Fibroblast of skin of right biceps (primary cell): ENCODE measurements at places on chromosomes 16 and 17.

DNA sequence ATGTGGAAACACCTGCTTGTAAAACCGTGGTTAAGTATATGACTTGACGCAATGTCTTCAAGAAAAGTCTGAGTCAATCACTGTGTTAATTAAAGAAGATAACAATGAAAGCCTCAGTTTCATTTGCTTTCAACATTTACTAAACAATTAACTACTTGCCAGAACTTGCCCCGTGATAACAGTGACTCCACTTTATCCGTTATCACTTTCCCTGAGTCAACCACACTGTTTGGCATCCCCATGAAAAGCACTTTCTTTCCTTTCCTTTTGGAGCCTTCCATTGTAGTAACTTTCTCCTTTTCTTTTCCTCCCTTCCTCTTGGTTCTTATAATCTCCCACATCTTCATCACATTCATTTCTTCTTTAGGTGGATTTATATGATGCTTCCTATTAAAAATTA lies 435.1 kb upstream of the GOT2 start:
- no peak for DNase-seq

GRCh38 chr17:80611816-80612215 lies 67.2 kb downstream of the RPTOR start:
- DNase-seq: no peak

DNA sequence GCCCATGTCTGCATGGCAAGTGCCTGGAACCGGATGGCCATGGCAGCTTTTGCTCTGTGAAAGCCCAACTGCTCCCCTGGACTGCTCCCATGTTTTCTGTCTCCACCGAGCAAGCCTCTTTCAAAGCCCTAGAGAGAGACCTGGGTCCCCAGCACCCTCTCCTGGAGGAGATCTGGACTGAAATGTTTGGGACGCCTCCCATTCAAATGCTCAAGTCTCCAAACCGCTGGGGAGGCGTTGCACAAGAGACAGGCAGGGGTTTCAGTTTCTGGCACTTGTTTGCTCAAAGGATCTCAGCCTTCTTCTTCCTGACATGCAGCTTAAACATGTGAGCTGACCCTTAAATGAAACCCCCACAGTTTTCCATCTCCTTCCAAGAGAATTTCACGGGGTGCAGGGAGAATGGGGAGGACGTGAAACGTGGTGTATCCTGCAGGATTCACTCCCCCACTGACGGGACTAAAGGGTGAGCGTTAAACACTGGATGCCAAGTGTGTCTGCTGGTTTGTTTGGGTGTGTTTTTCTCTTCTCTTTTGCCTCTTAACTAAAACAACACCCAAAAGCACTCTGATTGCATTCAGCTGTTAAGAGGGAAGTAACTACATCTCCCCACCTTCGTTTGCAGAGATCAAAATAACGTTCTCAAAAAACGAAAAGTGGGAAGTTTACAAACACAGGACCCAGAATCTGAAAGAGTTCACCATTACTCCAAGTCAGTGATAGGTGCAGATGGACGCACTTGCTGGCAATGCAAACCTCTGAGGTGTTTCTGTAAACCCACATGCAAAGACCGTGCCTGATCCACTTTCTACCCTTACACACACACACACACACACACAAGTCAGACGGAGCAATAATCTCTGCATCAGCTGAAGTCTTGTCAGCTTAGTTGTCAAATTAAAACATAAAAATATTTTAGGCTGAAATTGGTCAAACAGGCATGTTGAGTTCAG lies 256.9 kb downstream of the C16orf95 start:
- peak; percentile 68 for DNase-seq

DNA sequence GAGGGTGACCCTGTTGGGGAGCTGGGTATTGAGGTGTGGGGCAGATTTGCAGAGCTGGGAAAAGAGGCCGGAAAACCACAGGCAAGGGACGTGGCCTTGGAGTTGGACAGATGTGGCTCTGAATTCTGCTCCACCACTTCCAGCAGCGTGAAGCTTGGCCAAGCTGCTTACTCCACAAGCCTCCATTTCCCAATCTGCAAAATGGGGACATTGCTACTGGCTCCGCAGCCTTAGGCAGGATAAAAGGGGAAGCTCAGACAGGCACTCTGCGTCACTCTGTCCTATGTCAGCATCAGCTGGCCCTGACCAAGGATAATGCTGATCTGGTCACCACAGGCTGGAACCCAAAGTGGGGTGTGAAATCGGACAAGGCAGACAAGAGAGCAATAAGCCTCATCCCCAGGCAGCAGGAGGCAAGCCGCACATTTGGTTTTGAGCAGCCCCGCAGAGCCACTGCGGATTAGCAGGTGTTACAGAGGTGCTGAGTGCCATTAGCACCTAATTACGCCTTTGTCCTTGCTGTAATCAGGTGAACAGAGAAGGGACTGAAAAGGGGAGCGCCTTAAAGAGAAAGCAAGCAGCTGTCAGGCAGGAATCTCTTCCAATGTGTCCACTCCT lies 54.8 kb downstream of the SDK2 start:
- no peak for DNase-seq

GRCh38 chr16:78479723-78480122 lies 380.3 kb downstream of the WWOX start:
- DNase-seq: no peak

DNA sequence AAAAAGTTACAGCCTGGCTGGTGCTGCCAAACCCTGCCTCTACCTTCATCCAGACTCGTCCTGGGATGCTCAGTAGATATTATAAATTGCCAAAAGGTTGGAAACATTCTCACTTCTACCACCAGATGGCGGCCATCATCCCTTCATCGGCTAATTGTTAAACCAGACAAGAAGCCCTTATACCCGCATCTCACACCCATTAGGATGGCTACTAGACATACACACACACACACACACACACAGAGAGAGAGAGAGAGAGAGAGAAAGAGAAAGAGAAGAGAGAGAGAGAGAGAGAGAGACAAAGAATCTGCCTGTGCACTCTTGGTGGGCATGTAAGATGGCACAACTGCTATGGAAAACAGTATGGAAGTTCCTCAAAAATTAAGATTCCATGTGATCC lies 15.0 kb upstream of the SCIMP start:
- peak; percentile 79 for DNase-seq

DNA sequence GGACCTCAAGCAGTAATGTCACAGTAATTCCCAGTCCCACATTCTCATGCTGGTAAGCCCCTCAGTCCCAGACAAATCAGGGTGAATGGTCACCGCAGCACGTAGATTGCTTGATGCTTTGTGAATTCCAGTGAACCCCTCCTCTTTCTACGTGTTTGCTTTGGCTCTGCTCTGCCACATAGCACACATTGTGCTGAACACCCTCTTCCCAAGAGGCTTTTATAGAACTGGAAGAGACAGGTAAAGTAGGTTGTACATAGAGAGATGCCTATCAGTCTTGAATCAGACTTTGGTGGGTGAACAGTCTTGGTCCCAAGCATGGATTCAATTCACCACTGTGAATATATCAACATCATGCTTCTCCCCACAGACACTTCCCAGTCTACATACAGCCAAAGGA lies 579 bp upstream of the KRTAP9-6 start:
- DNase-seq: no peak

- DNase-seq: no peak
Measured at GRCh38 chr17:72761431-72761830, 331.1 kb downstream of the SLC39A11 start.

- no peak for DNase-seq
Measured at GRCh38 chr17:75900691-75901533, 3.8 kb downstream of the MRPL38 start.

DNA sequence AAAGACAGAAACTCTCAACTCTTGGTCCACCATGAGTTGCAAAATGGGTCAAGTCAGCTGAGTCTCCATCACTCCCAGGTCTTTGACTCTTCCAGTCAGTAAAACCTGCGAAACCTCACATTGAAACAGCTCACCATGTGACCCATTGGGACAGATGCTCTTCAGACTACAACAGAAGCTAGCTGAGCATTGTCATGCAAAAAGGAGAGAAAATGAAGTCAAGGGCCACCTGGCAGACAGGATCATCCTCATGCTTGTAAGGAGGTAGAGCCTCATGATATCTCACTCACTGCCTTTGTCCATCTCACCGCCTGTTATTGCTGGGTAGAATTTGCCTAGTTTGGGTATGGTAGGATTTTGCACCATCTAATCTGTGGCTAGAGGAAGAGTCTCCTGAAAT lies 50.2 kb downstream of the MAF start:
- DNase-seq: no peak

DNA sequence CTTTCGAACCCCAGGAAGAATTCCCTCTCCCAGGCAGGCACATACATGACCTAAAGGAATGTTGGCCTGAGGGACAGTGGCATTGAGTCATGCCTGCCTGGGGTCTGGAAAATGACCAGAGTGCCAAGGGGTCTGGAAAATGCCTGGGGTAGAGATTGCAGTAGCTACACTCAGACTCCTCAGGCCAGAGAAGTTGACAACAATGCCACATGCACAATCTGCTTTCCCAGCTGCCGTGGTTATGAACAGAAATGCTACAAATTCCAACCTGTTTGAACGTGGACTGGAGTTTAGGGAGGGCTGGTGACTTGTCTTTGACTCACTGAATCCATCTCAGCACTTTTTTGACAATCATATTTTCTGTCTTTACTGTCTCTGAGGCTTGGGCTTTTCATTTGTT lies 250.0 kb downstream of the ABCC12 start:
- DNase-seq: peak; percentile 55

DNA sequence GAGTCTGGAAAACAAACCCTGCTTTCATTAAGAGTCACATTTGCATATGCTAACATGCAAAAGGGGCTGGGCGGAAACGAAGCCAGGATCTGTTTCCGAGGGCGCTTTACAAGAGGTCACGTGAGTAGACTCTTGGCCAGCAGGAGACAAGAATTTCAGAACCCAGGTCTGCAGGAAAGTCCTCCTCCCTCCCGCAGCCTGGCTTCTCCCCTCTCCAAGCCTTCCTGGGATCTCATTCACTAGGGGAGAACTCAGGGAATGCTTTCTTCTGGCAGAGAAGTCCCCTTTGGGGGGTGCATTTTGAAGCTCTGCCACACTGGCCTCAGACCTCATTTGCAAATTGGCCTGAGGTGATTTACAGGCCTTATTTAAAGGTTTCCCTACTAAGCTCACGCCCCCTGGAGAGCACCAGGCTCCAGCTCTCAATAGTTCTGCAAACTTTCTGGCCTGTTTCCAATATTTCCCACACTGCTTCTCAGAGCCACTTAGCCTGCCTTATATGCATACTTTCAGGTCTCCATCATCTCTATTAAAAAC lies 57.2 kb upstream of the CACNG5 start:
- peak; percentile 52 for DNase-seq

- no peak for DNase-seq
Measured at GRCh38 chr17:80138856-80139426, 8.0 kb downstream of the EIF4A3 start.

GRCh38 chr16:18832006-18832405 lies 30.7 kb upstream of the ARL6IP1 start:
- DNase-seq: no peak

DNA sequence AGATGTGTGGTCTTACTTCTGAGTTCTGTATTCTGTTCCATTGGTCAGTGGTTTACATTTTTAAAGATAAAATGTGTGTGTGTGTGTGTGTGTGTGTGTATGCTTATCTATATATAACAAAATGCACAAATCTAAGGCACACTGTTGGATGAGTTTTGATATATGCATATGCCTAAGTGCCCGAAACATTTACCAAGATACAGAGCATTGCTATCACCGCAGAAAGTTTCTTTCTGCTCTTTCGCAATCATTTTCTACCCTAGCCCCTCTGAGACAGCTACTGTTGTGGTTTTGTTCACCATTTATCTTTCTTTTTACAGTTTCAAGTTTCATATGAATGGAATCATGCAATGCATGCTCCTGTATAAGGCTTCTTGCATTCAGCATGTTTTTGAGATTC lies 97.0 kb downstream of the MRTFB start:
- peak; percentile 21 for DNase-seq

- no peak for DNase-seq
Measured at GRCh38 chr17:3754458-3755334, 31.0 kb downstream of the HASPIN start.

DNA sequence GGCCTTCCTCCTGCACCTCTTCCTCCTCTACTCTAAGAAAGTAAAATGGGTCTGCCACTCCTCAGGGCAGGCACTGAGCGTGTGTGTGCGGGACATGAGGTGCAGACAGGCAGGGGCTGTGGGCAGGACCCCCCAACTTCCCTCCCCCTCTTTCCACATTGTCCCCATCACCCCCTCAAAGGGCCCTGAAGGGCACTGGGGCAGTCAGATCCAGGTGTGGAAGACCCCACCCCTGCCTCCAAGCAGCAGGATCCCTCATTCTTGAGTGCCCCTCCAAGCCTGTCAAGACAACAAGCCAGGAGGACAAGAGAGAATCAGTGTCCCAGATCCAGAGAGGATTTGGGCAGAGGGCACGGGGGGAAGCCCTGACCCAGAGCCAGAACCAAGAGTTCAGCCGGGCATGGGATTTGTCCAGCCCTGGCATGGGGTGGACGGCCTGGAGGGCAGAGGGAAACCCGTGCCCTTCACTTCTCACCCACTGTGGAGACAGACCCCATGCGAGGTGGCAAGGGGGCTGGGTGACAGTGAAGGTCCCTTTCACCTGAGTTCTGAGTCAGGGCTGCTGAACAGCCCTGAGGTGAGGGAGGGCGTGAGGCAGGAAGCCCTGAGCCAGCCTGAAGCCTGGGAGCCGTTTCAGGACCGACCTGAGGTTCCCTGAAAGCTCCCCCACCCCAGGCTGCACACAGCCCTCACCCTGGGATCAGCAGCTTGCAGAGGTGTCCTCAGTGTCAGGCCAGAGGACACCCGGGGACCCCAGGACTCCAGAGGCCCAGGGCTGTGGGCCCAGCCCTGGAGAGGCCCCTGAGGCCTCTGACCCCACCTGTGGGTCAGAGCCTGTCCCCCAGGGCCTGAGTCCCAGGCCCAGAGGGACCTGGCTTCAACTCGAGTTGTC lies 45.8 kb downstream of the USP22 start:
- DNase-seq: no peak

DNA sequence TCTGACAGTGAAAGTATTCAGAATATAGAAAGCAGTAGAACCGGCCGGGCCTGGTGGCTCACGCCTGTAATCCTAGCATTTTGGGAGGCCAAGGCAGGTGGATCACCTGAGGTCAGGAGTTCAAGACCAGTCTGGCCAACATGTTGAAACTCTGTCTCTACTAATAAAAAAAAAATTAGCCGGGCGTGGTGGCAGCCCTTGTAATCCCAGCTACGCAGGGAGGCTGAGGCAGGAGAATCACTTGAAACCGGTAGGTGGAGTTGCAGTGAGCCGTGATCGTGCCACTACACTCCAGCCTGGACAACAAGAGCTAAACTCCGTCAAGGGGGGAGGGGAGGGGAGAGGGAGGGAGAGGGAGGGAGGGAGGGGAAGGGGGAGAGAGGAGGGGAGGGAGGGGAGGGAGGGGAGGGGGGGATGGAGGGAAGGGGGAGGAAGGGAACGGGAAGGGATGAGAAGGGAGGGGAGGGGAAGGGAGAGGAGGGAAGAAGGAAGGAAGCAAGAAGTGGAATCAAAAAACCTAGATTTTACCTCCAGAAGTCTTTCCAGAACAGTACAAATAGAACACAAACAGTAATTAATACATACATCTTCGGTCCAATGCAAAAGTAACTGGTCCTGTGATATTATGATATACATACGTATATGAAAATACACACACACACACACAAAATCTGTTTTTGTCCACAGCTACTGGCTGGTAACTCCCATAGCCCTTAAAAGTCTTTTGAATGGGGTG lies 10.9 kb upstream of the NT5C start:
- no peak for DNase-seq

GRCh38 chr16:30367349-30368009 lies 2.8 kb downstream of the TBC1D10B start:
- no peak for DNase-seq

GRCh38 chr16:88983165-88983564 lies 6.2 kb upstream of the CBFA2T3 start:
- DNase-seq: no peak

GRCh38 chr17:32882734-32883133 lies 5.8 kb upstream of the MYO1D start:
- peak; percentile 55 for DNase-seq
